SK-N-SH treated with all-trans-retinoic acid at 6 μM for 48 hours (cell line): ENCODE measurements at places on chromosomes 16 and 17.

DNA sequence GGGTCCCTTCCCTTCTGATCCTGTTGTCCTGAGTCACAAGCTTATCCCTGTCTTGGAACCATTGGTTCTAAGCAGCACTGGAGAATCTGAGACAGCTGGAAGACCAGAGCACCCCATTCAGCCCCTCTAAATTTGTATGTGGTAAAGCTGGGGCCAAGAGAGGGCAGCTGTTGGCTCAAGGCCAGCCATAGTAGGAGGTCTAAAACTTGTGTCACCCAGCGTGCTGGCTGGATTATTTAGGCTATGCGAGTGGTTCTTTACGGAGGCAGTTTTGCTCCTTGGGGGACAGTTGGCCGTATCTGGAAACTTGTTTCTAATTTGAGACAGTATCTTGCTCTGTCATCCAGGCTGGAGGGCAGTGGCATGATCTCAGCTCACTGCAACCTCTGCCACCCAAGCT, 69.6 kb upstream of the GSE1 start:
- no peak for ATAC-seq

GRCh38 chr17:20009302-20010098, at the start of gene SPECC1:
Gene SPECC1 (plus strand): TSS chr17:20009359. CDS start chr17:20096652, 87,293 bp downstream.
- ATAC-seq: peak; percentile 97

- no peak for ATAC-seq
Observed at GRCh38 chr16:28014851-28015250, 48.7 kb downstream of the GSG1L start.

GRCh38 chr17:81165246-81166032, at the start of gene PVALEF:
Gene PVALEF (plus strand): TSS chr17:81165507. CDS start chr17:81181227, 15,720 bp downstream.
- ATAC-seq: peak; percentile 45

DNA sequence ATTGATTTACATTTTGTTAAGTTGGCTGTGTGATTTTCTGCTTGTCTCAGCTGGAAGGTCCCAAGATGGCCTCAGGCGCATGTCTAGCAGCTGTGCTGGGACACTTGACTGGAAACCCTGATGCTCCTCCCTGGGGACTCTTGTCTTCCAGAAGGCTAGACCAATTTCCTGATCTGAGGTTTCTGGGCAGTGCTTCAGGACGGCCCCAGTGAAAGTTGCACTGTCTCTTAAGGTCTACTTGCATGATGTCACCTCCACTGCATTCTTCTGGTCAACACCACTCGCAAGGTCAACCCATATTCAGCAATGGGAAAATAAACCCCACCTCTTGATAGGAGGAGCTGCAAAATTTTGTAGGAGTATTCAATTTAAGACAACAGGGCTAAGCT, 116.0 kb downstream of the SALL1 start:
- no peak for ATAC-seq

GRCh38 chr16:2691491-2692248, 9.3 kb downstream of the KCTD5 start:
- no peak for ATAC-seq

DNA sequence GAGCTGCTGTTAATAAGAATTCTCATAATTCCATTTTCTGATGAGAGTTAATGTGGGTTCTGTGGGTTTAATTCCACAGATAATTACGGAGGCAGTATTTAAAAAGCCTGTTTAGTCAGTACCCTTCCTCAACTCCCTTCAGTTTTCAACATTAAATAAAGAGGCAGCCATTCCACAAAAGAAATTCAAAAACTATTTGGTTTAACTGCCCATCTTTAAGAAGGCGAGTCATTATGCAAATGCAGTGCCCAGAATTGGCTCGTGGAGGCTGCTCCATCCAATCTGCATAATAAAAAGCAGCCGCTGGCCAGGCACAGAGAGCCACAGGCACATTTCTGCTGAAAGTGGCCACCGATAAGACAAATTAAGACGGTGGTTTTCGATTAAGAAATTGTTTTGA, 194.4 kb upstream of the TOX3 start:
- no peak for ATAC-seq

DNA sequence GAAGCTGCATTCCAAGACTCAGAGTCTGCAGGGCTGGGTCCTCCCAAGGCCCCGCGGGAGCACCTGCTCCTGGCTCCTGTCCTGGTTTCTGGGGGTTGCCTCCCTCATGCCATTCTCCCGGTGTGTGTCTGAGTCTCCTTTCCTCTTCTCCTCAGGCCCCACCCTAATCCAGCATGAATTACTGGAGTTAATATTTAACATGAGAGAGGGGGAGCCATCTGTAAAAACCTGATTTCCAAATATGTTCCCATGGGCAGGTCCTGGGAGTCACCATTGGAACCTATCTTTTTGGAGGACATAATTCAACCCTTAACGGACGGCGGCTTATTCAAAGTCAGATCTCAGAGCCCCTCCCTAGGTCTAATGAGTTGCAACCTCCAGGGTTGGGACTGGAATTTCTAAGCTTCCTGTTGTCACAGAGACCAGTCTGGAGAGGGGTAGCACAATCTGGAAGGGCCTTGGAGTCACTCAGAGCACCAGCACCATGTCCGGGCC, 5.4 kb downstream of the C17orf99 start:
- peak; percentile 24; the same call in 1 of the 3 replicates for ATAC-seq

DNA sequence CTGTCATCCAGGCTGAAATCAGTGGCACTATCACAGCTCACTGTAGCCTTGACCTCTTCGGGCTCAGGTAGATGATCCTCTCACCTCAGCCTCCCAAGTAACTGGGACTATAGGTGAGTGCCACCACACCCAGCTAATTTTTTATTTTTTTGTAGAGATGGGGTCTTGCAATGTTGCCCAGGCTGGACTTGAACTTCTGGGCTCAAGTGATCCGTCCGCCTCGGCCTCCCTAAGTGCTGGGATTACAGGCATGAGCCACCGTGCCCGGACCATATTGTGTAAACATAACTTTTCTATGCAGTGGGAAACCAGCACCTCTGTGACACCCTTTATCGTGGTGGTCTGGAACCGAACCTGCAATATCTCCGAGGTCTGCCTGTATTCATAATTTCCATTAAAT, 11.2 kb upstream of the CSF3 start:
- no peak for ATAC-seq

- ATAC-seq: no peak
Observed at GRCh38 chr16:49977427-49977826, 47.6 kb upstream of the CNEP1R1 start.

DNA sequence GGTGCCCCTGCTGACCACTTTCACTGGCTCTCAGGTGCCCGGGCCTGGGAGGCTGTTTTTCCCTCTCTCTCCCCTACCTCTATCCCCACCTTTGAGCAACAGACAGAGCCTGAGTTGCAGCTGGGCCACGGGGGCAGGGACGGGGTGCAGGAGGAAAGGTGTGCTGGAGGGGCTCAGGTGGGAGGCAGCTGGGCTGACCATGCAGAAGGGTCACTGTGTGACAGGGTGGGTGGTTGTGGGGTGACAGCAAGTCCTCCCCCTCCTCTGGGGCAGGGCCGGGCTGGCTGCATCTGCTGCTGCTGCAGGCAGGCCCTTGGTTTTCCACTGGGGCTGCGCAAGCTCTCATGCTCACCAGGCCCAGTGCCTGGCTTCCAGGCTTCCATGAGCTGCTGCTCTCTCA, 6.6 kb downstream of the ZNF319 start:
- no peak for ATAC-seq

DNA sequence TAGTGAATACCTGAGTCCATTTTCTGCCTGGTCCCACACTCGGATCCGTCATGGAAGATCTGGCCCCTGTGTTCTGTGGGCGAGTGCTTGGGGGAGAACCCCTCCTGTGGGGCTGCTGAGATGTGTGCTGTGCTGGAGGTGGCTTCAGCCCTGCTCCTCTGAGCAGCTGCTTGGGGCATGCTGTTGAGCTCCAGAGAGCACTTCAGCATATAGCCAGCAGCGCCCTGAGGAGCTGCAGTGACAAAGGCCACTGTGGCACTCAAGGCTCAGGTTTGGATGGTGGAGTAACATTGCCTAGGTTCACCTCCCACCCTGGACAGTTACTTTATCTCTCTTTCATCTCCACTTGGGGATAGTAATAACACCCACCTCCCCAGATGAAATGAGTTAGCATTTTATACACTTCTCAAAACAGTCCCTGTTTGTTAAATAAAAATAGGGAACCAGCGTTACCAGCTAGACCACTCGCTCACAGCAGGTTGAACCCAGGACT, 75.3 kb downstream of the KSR1 start:
- no peak for ATAC-seq

DNA sequence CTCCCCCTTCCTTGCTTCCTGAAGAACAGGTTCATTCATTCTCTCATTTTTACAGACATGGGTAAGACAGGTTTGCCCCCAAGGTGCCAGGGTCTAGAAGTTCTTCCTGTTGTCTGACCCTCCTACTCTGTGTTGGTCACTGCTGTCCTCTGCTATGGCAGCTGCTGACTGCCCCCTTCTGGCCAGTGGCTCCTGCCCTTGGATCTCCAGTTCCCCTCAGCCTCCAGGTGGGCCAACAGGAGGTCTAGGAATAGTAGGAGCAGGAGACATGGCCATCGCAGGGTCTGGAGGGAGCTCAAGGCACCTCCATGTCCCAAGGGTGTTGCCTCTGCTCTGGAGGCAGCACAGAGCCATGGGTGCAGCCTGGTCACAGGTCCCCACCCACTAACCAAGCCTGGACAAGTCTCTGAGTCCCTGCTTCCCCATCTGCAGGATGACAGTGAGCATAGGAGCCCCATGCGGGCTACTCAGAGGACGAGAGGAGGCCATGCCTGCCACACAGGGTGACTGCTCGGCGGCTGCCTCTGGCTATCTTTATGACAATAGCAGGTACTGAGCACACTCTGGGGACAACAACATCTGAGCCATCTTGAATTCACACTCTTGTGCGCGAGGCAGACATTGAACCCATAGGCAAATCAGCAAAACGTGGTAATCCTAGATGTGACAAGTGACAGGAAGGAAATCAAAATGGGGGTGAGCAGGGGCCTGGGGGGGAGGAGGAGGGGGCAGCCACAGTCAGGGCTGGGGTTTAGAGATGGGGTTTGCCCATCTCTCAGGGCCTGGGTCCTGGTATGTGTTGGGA, 27.0 kb upstream of the NXPH3 start:
- peak; percentile 80 for ATAC-seq

DNA sequence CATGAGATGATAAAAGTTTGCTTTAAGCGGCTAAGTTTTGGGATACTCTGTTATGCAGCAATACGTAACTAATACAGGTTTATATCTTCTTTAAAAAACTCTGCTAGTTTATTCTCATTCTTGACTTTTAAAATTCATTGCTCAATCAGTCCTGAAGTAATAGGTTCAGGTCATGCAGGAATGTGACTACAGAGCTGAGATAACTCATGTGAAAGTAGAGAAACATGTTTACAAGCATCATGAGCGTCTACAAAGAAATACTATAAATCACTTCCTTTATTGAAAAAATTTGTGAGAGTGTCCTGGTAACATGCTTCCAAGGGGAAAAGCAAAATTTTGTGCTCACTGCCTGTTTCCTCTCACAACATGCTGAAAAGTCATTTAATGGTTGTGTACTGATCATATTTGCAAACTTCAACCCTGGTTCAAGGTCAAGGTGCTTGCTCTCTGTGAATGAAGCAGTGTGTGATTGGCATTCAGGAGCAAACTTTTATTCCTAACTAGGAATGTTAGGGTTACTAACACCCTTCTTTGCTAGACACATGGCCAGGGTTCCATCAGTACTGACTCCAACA, 12.5 kb upstream of the TMIGD1 start:
- ATAC-seq: no peak

GRCh38 chr17:80071116-80071841, 30.1 kb upstream of the GAA start:
- ATAC-seq: no peak

DNA sequence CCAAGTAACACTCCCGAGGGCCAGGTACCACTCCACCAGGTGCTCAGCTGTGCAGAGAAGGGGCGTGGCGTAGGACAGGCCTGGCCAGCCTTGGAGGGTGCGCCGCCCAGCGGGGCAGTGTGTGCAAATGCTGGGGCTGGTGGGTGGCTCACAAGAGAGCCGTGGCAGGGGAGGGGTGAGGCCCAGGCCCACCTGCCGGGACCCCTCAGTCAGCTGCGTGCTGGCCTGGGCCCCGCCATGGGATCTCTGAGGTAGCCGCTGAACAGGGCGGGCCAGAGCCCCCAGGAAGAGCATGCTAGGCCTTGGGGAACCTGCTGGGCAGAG, 8.8 kb downstream of the TPSG1 start:
- no peak for ATAC-seq

- ATAC-seq: no peak
Observed at GRCh38 chr17:56717471-56717870, 116.2 kb downstream of the C17orf67 start.

- ATAC-seq: peak; percentile 44
Observed at GRCh38 chr17:66492561-66493005, 190.2 kb downstream of the PRKCA start.

- ATAC-seq: no peak
Observed at GRCh38 chr16:67965668-67966548, 2.5 kb downstream of the SLC12A4 start.

DNA sequence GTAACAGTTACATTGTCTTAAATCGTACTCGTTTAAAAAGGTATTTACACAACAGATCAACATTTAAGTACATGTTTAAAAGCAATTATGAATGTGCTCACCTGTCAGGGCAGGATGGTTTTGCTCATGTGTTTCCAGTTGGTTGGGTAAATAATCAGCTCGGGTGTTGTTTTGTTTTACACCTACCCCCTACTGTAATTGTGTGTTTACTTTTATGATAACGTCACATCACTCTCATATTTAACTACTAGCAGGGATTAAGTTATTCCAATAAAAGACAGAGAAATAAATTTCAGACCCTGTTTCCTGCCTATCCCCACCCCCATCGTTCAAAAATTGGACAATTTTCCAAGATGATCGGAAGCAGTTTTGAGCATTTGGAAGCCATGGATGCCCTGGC, 390.2 kb downstream of the SEC14L1 start:
- no peak for ATAC-seq

- no peak for ATAC-seq
Observed at GRCh38 chr16:56143666-56144065, 47.6 kb upstream of the GNAO1 start.

- ATAC-seq: peak; percentile 56
Observed at GRCh38 chr16:51151961-51152663, 1.0 kb upstream of the SALL1 start.

DNA sequence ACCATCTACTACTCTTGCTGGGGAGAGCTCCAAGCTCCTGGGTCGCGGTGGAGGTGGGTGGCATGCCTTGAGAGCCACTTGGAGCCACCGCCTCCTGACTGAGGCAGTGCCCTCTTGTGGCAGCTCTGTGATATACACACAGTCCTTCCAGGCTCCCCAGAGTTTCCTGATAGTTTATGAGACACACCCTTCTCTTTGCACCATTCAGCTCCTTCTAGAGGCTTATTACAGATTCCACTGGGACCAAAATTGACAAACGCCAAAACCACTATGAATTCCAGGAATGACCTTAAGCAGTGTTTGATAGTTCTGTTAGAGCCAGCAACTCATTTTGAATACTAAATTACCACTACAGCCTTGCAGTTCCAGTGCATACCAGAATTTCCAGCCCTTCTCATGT, 170.1 kb upstream of the CDH13 start:
- peak; percentile 95 for ATAC-seq

- no peak for ATAC-seq
Observed at GRCh38 chr16:83011939-83012338, 385.2 kb downstream of the CDH13 start.

GRCh38 chr16:46814790-46815189, 16.2 kb downstream of the C16orf87 start:
- ATAC-seq: no peak
